ENCODE measurements at places on chromosomes 16 and 17. TPM values are rescaled to one million over a fixed set of nuclear protein-coding genes. Genes with fewer than 3 reads are reported as not detected.

- H3K36me3 ChIP-seq = peaks cover 8% of the 10 kb centered on the region
- DNase-seq = no peak
- no peaks in the 10 kb centered on the region for H3K27me3 ChIP-seq
- H3K4me1 ChIP-seq = peaks cover 5% of the 10 kb centered on the region
Observed at GRCh38 chr17:43800736-43801135, 20.5 kb downstream of the CFAP97D1 start.

GRCh38 chr16:13021996-13022395 lies 120.6 kb downstream of the SHISA9 start:
- H3K27me3 ChIP-seq = no peaks in the 10 kb centered on the region
- H3K4me3 ChIP-seq = no peak overlapping the region
- H3K4me1 ChIP-seq = no peaks in the 10 kb centered on the region

- H3K36me3 ChIP-seq = no peaks in the 10 kb centered on the region
- H3K27me3 ChIP-seq = no peaks in the 10 kb centered on the region
- no peak overlapping the region for H3K4me3 ChIP-seq
Observed at GRCh38 chr16:47284999-47285398, 141.3 kb upstream of the NETO2 start.

DNA sequence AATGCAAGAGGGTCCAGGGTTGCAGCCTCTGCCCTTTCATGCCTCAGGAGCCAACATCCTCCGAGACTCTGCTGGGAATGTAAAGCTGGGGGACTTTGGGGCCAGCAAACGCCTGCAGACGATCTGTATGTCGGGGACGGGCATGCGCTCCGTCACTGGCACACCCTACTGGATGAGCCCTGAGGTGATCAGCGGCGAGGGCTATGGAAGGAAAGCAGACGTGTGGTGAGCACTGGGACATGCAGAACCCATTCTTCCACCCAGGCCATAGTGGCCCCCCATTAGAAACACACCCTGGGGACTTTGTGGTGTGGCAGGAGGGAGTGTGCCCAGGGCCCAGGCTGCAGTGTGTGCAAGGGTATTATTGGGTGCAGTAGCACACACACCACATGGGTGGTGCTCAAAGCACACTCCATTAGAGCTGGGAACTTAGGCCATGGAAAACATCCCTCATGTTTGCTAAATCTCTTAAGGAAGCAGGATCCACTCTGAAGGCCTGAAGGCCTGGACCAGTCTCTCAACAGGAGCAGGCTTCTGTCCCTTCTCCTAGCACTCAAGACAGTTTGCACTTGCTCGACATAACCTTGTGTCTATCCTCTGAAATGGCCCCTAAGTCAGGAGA lies 7.6 kb downstream of the LIMD2 start:
- H3K4me3 ChIP-seq = no peak overlapping the region
- H3K27ac ChIP-seq = no peak overlapping the region
- DNase-seq = no peak

- no peak for DNase-seq
- no peak overlapping the region for H3K27ac ChIP-seq
- H3K36me3 ChIP-seq = no peaks in the 10 kb centered on the region
- peaks cover 24% of the 10 kb centered on the region for H3K4me1 ChIP-seq
Observed at GRCh38 chr16:24683250-24683649, 46.2 kb upstream of the TNRC6A start.

DNA sequence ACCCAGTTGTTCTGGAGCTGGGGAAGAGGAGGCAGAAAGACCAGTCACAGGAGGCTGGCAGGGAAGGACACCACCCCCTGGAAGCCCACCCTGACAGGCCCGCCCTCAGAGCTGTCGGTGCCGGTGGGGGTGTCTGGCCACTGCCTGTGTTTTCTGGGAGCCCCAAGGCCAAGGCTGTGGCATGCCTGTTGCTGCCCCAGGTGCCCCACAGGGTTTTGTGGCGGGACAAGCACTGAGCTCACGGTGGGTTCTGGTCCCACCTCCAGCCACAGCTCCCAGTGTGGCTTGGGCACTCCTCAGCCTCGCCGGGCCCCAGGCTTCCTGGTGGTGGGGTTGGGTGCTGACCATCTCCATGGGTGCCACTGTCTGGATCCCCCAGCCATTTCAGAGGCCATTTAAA lies 58.0 kb downstream of the ZFPM1 start:
- no peak overlapping the region for H3K4me3 ChIP-seq
- H3K27ac ChIP-seq = no peak overlapping the region
- H3K36me3 ChIP-seq = no peaks in the 10 kb centered on the region
- H3K4me1 ChIP-seq = peaks cover 7% of the 10 kb centered on the region
- DNase-seq = no peak

- H3K27me3 ChIP-seq = no peaks in the 10 kb centered on the region
- no peak overlapping the region for H3K4me3 ChIP-seq
- H3K36me3 ChIP-seq = peaks cover 29% of the 10 kb centered on the region
- peaks cover 8% of the 10 kb centered on the region for H3K4me1 ChIP-seq
- no peak overlapping the region for H3K27ac ChIP-seq
- no peak for DNase-seq
Observed at GRCh38 chr16:8807189-8807588, 9.6 kb downstream of the PMM2 start.

- H3K4me3 ChIP-seq = no peak overlapping the region
- H3K36me3 ChIP-seq = no peaks in the 10 kb centered on the region
- no peak for DNase-seq
- peaks cover 43% of the 10 kb centered on the region for H3K4me1 ChIP-seq
- no peak overlapping the region for H3K27ac ChIP-seq
Observed at GRCh38 chr16:85718682-85719081, 29.9 kb upstream of the GINS2 start.

GRCh38 chr16:22141767-22142166 lies 20.5 kb upstream of the SDR42E2 start:
- H3K36me3 ChIP-seq = no peaks in the 10 kb centered on the region
- no peak for DNase-seq
- no peak overlapping the region for H3K4me3 ChIP-seq
- H3K27me3 ChIP-seq = no peaks in the 10 kb centered on the region

DNA sequence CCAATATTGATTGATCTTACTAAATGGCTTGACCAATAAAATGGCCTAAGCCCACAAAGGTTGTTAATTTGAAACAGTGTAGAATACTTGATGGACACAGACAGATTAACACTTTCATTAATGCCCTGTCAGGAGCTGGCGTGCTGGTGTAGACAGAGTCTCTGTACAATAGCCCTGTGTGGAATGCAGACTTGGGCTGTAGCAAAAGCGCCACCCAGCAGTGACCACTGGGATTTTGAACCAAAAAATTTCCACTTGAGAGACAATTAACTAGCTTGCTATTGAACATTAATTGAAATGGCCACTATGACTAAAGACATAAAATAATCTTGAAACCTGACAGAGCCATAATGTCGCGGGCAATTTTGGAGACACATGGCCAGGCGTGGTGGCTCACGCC lies 19.7 kb upstream of the GUCY2D start:
- no peak overlapping the region for H3K27ac ChIP-seq
- DNase-seq = no peak
- H3K4me1 ChIP-seq = no peaks in the 10 kb centered on the region
- no peaks in the 10 kb centered on the region for H3K36me3 ChIP-seq

DNA sequence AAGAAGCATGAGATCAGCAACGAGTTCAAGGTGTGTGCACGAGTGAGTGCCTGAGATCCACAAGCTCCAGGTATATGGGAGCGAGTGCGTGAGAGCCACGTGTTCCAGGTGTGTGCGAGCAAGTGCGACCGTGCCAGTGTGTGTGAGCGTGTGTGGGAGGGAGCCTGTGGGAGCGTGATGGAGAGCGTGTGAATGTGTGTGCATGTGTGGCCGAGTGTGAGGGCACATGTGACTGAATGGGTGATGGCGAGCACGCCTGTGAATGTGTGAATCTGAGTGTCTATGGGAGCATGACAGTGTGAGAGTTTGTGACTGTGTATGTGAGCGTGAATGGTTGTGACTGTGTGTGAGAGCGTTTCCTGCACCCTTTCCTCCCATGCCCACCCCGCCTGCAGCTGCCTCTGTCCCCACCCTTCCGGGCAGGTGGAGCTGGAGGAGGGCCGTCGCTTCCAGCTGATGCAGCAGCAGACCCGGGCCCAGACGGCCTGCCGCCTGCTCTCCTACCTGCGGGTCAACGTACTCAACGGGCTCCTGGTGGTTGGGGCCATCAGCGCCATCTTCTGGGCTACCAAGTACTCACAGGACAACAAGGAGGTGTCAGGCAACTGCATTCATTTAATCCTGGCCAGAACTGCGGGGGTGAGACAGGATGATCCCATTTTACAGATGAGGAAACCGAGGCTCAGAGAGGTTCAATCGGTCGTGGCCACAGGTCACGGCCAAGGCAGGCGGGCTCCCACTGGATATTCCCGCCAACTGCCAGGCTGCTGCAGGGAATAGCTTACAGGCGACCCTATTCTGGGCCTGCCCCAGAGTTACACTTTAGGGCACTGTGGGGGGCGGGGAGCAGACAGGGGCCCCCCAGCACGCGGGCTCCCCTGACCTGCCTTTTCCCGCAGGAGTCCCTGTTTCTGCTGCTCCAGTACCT lies 3.7 kb downstream of the TMC8 start:
- no peak for DNase-seq
- no peaks in the 10 kb centered on the region for H3K36me3 ChIP-seq
- no peaks in the 10 kb centered on the region for H3K27me3 ChIP-seq
- no peak overlapping the region for H3K27ac ChIP-seq

DNA sequence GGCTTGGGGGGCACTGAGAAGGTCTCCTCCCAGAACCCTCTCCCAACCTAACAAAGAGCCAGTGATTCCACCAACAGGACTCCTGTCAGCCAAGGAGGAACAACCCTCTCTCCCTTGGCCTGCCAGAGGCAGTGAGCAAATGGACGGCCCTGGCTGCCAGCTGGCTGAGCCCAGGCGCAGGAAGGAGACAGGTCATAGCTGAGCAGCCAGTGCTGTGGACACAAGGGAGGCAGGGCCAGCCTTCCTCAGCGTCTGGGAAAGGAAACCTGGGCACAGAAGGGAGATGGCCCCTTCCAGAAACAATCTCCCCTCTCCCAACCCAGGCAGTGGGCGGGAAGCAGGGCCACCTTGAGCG lies 2.1 kb downstream of the MPO start:
- peaks cover 15% of the 10 kb centered on the region for H3K4me1 ChIP-seq
- H3K36me3 ChIP-seq = no peaks in the 10 kb centered on the region
- no peak overlapping the region for H3K4me3 ChIP-seq
- DNase-seq = no peak
- H3K27me3 ChIP-seq = no peaks in the 10 kb centered on the region
- no peak overlapping the region for H3K27ac ChIP-seq

- no peak overlapping the region for H3K27ac ChIP-seq
- H3K27me3 ChIP-seq = no peaks in the 10 kb centered on the region
- no peaks in the 10 kb centered on the region for H3K36me3 ChIP-seq
- DNase-seq = no peak
- H3K4me1 ChIP-seq = no peaks in the 10 kb centered on the region
Observed at GRCh38 chr16:52227851-52228250, 319.1 kb downstream of the TOX3 start.

DNA sequence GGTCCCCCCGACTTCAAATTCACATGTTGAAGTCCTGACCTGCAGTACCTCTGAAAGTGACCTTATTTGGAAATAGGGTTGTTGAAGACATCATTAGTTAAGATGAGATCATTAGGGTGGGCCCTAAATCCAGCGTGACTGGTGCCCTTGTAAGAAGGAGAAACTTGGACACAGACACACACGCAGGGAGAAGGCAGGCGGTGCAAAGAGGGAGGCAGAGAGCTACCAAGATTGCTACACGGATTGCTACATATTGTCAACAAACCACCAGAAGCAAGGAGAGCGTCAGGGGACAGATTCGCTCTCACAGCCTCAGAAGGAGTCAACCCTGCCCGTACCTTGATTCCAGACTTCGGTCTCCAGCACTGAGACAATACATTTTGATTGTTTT lies 6.8 kb upstream of the WBP2 start:
- H3K4me3 ChIP-seq = no peak overlapping the region
- peak overlapping the region; percentile 79 for H3K27ac ChIP-seq
- H3K4me1 ChIP-seq = peaks cover 12% of the 10 kb centered on the region
- H3K27me3 ChIP-seq = no peaks in the 10 kb centered on the region
- H3K36me3 ChIP-seq = no peaks in the 10 kb centered on the region

GRCh38 chr16:78629173-78629572 lies 529.7 kb downstream of the WWOX start:
- H3K4me1 ChIP-seq = peaks cover 8% of the 10 kb centered on the region
- no peaks in the 10 kb centered on the region for H3K27me3 ChIP-seq
- no peak for DNase-seq
- H3K36me3 ChIP-seq = no peaks in the 10 kb centered on the region

DNA sequence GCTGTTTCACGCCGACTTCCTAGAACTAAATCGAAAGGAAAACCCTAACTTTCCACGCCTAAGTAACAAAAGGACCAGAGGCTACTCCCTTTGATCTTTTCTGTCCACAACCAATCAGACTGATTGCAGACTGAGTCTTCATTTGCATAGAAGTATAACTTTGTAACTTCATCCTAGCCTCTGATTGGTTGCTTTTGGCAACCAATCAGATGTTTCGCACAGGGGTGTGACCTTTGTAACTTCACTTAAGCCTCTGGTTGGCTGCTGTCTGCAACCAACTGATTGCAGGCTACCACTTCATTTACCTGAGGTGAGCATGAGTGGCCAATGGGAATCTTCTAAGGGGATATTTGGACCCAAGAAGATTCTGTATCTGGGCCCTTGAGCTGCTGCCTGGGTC lies 17.4 kb upstream of the ICAM2 start:
- H3K27ac ChIP-seq = no peak overlapping the region
- peaks cover 5% of the 10 kb centered on the region for H3K36me3 ChIP-seq
- no peaks in the 10 kb centered on the region for H3K27me3 ChIP-seq
- no peaks in the 10 kb centered on the region for H3K4me1 ChIP-seq
- no peak for DNase-seq

- H3K4me3 ChIP-seq = no peak overlapping the region
- no peak overlapping the region for H3K27ac ChIP-seq
- H3K36me3 ChIP-seq = no peaks in the 10 kb centered on the region
- no peaks in the 10 kb centered on the region for H3K4me1 ChIP-seq
Observed at GRCh38 chr16:25626172-25626571, 65.6 kb upstream of the HS3ST4 start.

DNA sequence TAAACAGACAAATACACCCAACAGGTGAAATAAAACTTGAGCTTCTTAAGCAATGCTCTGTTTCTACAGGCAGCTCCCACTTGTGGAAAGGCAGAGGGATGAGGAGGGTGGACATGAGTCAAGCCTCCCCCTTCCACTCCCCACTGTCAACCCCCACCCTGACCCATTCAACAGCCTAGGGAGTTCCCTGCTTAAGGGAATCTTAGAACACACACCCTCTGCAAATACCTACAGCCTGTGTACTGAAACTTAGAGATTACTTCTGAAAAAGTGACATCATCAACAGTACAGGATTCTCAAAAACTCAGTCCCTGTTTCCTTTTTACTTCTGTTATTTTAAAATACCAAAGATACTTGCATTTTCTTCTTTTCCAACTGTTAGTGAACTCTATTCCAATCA lies 345.4 kb downstream of the SOX9 start:
- peaks cover 7% of the 10 kb centered on the region for H3K4me1 ChIP-seq
- H3K36me3 ChIP-seq = no peaks in the 10 kb centered on the region

G6PC1 gene
- not detected for total RNA-seq

ACAP1 gene
- 3.8 TPM for total RNA-seq

NPB gene
- total RNA-seq = 0.53 TPM

SOX9 gene
- total RNA-seq = 11.5 TPM

IGSF6 gene
- 0.18 TPM for total RNA-seq

CSF3 gene
- not detected for total RNA-seq

TRAF7 gene
- 79.6 TPM for total RNA-seq

VKORC1 gene
- total RNA-seq = 56.6 TPM
